ENCODE measurements at places on chromosomes 1 and 21.

DNA sequence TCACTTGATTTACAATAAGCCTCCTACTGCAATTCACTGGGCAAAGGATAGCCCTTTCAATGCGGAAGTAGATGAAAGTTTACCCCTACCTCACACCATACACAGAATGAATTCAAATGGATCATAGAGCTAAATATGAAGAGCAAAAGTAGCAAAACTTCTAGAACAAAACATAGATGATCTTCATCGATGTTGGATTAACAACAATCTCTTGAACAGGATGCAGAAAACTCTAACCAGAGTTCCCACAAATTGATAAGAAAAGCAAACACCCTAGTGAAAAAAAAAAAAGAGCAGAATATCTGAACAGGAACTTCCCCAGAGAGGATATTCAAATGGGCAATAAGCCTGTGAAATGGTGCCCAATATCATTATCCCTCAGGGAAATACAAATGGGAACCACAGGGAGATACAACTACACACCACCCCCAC is 1.9 kb upstream of the UBASH3A start:
- no peak for DNase-seq

- DNase-seq = no peak
Measured at GRCh38 chr1:221772117-221772516, 30.2 kb upstream of the DUSP10 start.

DNA sequence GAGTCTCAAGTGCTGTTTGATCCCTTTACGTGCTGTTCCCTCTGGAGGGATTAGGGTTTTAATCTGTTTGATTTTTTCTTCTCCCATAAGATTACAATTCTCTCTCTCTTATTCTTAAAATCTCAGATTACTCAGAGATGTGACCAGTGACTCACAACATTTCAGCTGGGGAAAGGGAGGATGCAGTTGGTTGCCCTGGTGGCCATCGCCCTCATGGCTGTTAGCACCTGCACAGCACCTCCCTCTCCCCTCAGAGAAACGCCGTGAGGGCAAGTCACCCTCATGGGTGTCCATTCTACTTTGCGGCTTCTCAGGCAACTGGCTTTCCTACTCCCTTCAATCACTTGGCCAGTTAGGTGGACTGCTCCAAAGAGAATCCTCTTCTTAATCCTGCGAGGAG is 42.4 kb upstream of the KCNA3 start:
- no peak for DNase-seq

GRCh38 chr1:193458628-193459027 is 272.2 kb upstream of the B3GALT2 start:
- DNase-seq = no peak

DNA sequence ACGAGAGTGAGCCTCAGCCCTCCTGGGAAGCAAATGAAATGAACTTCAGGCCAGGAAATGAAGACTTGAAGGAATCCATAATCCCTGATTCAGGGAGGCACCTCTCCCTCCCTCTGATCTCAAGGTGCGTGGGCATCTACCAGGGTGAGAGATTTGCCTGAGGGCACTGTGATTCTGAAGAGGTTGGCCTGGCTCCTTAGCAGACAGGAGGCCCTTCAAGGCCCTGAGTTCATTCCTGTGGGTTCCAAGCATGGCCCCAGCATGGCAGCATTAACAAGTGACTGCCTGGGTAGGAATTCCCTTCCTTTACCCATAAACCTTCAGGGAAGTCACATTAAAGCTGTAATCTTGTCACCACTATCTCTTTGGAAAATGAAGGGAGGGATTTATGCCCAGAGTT is 29.8 kb upstream of the IFNGR2 start:
- no peak for DNase-seq

DNA sequence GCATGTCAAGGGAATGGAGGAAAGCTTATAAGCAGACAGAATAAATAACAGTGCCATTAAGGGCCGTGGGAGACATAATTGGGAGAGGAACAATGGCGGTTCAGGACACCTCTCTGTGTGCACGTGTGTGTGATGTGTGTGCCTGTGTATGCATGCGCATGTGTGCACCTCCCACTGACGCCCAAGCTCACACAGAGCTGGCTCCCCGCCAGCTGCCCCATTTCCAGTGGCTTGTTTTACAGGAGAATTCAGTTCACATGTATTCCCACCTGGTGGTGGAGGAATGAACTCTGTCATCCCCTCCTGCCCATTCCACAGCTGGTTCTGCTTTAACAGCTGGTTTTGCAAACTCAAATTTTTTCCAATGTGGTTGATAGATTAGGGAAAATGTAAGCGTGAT is 262.2 kb downstream of the AJAP1 start:
- DNase-seq = no peak

GRCh38 chr1:38287036-38287435 is 240.4 kb upstream of the POU3F1 start:
- no peak for DNase-seq

DNA sequence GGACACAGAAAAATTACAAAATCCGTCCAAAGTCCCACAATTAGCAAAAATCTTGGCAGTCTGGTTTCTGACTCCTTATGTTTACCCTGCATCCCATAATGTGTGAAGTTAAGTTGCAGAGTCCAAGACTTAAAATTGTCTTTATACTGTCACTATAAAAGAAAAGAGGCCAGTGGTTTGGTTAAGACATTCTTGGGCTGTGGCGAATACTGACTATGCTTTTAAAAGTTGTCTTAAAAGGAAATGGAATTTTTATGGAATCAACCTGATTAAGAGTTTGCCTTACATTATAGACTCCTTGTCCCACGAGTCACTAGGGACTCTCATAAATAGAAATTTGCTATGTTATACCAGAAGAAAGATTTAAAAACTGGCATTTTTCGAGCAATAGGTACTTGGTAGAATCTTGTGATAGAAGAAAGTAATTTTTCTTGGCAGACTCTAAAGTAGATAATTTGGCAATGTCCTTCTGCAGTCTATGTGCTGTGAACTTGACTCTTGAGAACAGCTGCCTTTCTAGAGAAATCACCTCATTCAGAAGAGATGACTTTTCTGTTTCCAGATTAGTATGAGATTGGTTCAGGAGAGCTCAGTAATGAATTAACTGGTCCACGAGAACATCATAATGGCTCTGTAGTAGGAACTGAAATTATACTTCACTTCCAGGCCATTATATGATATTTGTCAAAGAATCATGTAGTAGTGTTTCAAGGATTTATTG is 31.8 kb downstream of the NTNG1 start:
- no peak for DNase-seq

- DNase-seq = no peak
Measured at GRCh38 chr1:221630236-221630635, 111.7 kb downstream of the DUSP10 start.

GRCh38 chr1:61490924-61491323 is 234.0 kb downstream of the TM2D1 start:
- no peak for DNase-seq

All from GM12891 (cell line).